ENCODE measurements at places on chromosomes 1 and 21.

- no peak for DNase-seq
These were observed 14.1 kb downstream of the CTSS start for GRCh38 chr1:150751443-150751842.

- peak; percentile 33 for DNase-seq
These were observed 41.3 kb downstream of the DYRK1A start for GRCh38 chr21:37407719-37408420.

DNA sequence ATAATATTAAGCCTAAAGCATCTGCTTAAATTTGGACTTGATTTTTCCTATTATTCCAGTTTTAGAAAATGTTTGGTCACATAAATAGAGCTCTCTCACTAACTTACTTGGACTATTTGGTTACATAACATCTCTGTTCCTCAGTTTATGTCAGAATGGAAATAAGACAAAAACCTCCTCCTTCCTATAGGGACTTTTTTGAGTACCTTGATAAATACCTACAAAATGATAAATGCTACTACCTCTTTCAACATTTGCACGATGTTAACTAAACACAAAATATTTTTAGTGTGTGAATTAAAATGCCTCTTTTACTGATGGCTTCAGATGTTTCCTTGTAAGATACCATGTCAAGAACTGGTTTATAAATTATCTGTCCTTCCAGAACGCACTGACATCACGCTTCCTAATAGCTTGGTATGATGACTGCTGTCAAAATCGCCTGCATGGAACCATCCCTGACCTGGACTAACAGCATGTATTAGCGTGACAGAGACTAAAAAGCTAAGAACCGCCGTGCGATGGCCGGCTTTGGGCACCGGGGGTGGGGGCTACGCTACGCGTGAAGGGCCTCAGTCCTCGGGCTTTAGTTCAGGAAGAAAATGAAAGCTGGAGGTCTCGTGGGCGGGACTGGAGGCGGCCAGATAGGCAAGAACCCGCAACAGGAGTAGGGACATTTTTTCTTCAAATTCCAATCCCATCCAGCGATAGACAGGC is 133.2 kb upstream of the BARHL2 start:
- peak; percentile 45 for DNase-seq

DNA sequence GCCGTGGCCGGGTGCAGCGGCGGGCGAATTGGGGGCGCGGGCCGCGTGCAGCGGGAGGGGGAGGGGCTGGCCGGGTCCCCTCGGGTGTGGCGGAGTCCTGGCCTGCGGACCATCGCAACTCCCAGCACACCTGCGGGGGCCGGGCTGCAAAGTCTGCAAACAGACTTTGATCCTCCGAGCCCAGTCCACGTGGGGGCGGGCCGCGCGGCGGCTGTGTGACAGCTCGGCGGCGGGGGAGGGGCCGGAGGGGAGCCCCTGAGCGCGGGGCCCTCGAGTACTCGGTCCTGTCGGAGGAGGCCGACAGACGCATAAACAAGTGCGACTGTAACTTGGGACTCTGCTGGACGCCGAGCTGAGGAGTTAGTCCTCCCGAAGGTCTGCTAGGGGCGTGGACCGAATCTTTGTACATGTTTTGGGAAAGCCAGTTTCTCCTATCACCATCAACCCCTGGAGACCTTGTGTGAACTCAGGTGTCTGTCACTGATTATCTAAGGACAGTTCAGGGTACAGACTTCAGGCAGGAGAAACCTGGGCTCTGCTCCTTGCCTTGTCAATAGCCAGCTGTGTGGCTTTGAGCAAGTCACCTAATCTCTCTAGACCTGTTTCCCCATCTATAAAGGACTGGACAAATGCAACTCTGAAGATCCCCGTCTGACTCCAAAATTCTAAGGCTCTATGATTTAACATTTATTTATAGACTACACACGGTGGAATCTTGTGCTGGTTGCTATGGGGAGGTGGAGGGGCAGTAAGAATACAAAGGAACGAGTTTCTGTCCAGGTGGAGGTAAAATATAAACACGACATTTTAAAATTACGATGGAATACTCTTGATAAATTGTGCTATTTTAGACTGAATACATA is 710 bp upstream of the SLC30A1 start:
- peak; percentile 60 for DNase-seq

- DNase-seq: no peak
These were observed 11.9 kb downstream of the FCRL4 start for GRCh38 chr1:157585984-157586383.

- peak; percentile 54 for DNase-seq
These were observed 441 bp downstream of the YARS1 start for GRCh38 chr1:32816676-32817158.

DNA sequence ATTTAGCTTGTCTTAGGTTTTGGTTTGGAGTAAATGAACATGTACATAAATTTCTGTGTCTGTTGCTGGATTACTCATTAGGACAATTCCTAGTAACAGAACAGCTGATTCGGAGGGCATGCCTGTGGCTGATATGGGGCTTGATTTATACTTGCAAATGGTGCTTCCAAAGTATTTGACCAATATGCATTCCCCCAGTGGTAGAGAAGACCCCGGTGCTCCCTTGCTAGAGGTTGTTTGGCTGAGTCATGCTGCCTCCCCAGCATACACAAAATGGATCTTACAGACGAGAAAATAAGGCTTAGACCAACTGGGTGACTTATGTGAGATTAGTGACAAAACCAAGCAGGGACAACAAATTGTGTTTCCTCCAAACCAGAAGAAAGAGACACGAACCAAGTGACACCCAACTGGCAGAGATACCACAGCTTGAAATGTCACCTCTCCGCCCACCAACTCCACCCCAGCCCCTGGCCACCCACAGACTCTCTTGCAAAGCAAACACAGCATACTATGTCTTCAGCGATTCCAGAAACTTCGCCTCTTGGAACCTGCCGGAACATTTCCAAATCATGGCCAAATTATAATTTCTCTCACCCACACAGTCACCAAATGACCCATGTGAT is 75.9 kb upstream of the ETS2 start:
- DNase-seq: no peak

- DNase-seq: no peak
These were observed 10.8 kb downstream of the IPO13 start for GRCh38 chr1:43957407-43958040.

DNA sequence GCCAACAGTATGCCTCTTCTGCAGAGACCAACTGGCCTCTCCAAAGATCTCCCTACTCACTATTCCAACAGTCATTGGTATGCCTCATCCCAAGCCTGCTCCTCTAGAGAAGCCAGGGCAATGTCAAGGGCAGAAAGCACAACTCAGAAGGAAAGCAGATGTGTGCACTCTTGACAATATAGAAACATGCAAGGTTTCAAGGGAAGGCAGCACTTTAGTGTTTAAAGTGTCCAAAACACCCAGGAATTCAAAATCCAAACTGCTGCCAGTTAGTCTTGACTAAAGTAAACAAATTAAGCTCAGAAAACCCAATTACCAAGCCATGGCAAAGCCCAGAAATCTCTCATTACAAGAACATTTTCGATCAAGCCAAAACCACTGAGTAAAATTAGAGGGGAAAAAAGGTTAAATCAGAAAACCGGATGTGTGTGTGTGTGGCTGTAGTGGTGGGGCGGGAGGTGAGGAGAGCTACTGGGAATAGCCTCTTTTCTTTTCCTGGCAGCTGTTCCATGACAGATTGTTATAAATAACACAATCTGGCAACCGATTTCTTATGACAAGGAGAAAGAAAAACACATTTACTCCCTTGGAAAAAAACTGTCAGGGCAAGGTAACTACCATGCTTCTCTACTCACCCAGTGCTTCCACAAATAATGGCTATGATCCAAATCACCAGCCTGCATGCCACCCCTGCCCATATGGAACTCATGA is 39.2 kb downstream of the EIF2B3 start:
- peak; percentile 80 for DNase-seq

DNA sequence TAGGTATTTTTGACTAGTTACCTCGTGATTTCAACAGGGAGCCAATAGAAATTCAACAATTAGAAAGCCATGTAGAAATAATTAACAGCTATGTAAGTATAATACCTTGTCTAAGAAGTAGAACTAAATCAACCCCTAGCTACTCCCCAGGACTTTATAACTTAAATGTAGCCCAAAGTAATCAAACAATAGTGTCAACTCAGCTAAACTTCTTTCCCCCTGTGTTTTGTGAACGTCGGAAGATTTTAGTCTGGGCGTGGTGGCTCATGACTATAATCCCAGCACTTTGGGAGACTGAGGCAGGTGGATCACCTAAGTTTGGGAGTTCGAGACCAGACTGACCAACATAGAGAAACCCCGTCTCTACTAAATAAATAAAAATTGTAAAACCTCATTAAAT is 579.9 kb upstream of the NCAM2 start:
- no peak for DNase-seq

DNA sequence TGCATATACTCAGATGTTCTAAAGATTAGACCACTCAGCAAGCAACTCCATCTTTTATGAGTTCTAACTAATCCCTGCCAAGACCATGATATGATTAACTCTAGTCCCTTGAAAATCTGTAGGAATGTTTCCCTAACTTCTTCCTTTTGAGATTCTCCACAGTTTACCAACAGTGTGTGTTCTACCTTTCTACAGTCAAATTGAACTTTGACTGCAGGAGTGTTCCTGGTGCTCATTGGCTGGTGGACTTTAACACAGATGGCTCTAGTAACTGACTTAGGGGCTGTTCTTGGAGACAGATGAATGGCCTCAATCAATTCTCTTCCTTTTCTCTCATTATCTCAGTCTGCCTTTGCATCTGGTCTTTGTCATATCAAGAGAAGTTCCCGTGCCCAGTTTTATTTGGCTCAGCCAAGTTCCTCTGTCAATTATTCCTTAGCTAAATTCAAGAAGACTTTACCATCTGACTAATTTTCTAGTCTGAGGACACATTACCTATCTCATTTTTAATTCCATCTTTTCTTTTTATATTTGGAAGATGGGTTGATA is 643.9 kb upstream of the CAMK1G start:
- DNase-seq: no peak

DNA sequence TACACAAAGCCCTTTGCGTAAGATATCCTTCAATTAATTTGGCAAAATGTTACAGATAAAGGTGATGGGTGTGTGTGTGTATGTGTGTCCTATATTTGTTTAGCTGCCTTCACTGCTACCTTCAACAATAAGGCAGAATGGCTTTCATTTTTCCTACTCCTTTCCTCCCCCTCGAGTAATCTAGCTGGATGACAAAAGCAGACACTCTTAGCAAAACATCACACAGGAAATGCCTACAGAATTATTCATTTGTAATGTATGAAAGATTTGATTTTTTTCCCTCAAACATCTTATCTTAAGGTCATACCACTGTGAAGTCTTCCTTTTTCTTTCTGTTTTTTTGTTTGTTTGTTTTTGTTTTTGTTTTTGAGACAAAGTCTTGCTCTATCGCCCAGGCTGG is 10.6 kb downstream of the PTPN22 start:
- peak; percentile 83 for DNase-seq

DNA sequence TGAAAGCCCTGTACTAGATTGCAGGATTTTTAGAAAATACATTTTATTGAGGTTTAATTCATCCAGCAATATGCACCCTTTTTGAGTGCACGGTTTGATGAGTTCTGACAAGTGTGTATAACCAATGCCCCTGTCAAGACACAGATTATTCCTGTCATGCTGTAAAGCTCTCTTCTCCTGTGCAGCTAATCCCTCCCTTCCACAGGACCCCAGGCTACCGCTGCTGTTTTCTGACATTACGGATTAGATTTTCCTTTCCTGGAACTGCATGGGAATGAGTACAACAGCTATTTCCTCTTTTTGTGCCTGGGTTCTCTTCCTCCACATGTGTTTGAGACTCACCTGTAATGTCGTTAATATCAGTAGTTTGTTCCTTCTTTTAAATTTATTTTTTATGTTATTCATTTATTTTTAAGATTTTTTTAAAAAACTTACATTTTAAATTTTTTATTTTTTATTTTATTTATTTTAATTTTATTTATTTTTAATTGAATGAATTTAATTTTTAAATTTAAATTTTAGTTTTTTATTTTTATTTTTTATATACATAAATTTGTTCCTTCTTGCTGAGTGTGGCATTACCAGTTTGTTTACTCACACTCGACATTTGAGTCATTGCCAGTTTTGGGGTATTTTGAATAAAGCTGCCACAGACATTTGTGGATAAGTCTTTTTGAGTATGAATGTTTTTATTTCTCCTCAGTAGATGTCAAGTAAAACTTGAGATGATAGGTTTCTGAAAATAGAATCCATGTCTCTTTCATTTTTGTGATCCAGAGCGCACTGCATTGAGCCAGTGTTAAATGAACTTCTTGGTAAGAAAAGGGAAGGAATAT is 79.0 kb upstream of the B3GALT5 start:
- no peak for DNase-seq

DNA sequence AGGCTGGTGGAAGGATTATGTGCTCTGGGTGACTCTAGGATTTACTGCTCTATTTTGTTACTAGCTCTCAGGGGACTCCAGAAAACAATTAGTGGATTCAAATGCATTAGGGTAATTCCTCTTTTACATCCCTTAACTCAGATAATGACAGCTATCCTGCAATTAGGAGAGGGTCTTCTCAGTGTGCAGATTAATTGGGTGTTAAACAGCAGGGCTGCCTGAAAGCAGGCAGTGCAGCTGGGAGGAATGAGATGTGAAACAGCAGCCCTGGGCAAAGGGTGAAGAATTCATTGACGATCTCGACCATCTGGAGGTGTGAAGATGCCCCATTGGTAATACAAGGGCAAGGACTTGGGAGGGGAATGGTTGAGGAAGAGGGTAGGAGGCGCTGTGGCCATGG is 66.1 kb downstream of the HTR6 start:
- no peak for DNase-seq

GRCh38 chr1:119768778-119769177 is at the start of gene HMGCS2:
TSS of gene HMGCS2 (minus strand) at chr1:119768905. CDS start at chr1:119768844, 61 bp downstream.
- no peak for DNase-seq

- DNase-seq: peak; percentile 80
These were observed 23.0 kb downstream of the ERICH3 start for GRCh38 chr1:74650561-74650960.

- DNase-seq: peak; percentile 86
These were observed 327.9 kb downstream of the VAV3 start for GRCh38 chr1:107637101-107637500.
